RWPE2 (cell line): ENCODE measurements at places on chromosomes 5 and 9.

DNA sequence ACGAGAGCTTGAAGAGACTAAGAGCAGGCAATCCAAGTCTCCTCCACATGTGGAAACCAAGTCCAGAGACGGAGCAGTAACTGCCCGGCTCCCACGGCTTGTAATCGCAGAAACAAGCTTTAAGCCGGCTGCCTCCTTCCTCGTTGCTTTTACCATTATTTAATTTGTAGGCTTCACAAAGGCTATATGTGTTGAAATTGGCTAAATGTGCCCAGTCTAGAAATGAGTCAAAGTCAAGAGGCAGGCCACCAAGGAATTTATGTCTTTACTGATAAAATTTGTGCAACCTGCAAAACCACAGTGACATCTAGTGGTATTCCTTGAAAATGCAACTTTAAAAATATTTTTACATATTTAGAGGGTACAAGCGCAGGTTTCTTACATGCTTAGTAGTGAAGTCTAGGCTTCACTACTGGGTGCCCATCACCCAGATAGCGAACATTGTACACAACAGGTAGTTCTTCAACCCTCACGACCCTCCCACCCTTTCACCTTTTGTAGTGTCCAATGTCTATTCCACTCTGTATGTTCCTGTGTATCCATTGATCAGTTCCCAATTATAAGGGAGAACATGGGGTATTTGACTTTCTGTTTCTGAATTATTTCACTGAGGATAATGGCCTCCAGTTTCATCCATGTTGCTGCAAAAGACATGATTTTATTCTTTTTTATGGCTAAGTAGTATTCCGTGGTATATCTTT lies 33.5 kb upstream of the EBF1 start:
- no peak for DNase-seq

DNA sequence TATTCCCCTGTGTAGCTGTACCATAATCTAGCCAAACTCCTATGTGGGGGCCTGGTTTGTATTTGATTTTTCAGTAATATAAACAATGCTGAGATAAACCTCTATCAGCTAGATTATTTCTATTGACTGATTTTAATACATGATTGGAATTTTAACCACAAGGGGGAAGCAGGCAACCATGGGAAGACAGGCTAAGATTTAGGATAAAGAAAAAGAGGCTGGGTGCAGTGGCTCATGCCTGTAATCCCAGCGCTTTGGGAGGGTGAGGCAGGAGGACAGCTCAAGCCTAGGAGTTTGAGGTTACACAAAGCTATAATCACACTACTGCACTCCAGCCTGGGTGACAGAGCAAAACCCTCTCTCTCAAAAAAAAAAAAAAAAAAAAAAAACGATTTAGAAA lies 18.1 kb upstream of the GPX3 start:
- no peak for DNase-seq

GRCh38 chr5:140588311-140589070 lies 23.9 kb downstream of the SLC35A4 start:
- no peak for DNase-seq

DNA sequence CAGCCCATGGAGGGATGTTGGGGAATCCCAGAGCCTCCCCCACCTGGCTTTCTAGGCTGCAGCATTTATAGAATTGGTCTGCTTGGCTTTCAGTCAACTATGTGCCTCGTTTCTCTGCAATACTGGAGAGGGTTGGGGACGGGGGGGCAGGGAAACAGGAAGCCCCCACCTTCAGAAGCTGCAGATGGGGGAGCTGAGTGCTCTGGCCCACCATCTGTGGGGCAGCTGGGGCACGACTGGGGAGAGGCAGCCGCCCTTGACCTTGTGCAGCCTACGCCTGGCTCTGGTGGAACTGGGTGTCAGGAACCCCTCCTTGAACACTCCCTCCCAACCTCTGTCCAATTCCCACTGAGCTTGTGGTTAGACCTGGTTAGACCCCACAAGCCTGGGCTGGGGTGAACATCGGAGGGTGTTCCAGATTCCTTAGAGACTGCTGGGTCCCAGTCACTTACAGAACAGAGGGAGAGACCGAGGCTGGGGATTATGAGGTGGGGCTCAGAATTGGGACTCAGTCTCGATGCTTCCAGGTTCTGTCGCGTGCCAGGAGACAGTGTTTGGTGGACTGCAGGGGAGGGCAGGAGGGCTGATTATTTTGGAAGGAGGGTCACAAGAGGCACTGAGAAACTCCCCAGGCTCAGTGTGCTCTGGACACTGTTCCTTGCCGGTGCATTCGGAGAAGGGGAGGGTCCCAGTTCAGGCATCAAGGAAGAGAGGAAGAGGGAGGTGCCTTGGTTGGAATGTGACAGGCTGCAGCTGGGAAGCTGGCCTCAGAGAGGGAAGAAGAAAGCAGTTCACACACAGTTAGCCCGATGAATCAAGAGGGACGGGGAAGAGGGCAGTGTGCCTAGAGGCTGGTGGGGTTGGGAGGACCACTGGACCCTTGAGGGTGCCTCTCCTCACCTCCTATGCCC lies 25.6 kb downstream of the COL27A1 start:
- DNase-seq: no peak

DNA sequence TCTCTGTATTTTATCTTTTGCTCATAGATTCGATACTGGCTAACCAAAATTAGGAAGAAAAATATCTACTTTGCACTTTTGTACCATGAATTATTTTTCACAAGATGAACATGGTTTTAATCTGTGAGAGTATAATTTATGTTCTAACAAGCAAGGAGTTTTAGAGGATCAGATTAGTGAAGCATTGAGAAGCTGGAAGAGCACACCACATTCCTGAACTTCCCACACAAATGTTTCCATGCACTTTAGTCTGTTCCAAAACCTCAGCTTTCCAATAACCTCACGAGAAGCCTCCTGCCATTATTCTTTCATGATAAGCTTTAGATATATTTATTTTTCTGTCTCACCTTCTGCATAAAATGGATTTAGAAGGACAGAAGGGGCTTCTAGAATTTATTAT lies 98.7 kb upstream of the MPDZ start:
- DNase-seq: no peak

DNA sequence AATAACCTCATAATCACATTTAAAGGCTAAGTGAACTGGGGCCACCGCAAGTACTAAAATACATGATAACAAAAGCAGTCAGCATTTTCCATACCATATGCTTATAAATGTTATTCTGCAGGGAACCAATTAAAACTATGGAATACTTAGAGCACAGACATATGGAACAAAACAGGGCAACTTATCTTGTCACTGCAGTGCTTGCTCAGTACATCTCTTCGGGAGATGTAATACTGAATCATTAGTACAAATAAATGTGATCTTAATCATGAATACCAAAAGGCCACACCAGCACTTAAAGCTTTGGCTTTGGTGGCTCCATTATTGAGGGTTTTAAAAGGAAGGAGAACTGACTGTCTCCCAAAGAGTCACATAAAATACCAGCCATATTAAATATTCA lies 32.1 kb downstream of the PRUNE2 start:
- no peak for DNase-seq

- no peak for DNase-seq
Observed at GRCh38 chr5:78387468-78388153, 27.2 kb downstream of the SCAMP1 start.

DNA sequence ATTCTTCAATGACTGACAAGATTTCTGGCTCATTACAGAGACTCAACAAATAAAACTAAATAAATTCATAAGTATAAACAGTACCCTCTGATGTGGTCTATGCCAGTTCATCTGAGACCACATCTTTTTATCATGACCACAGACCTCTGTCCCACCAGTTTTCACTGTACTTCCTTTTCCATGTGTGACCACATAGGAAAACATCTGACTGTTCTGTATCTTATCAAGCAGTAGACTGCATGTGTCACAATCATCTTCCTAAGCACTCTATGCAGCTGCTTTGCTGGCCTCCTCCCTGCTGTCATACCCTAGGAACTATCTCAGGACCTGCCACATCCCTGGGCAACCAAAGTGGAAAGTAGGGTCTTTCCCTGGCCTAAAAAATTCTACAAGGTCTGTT lies 205.0 kb upstream of the ZNF462 start:
- no peak for DNase-seq

DNA sequence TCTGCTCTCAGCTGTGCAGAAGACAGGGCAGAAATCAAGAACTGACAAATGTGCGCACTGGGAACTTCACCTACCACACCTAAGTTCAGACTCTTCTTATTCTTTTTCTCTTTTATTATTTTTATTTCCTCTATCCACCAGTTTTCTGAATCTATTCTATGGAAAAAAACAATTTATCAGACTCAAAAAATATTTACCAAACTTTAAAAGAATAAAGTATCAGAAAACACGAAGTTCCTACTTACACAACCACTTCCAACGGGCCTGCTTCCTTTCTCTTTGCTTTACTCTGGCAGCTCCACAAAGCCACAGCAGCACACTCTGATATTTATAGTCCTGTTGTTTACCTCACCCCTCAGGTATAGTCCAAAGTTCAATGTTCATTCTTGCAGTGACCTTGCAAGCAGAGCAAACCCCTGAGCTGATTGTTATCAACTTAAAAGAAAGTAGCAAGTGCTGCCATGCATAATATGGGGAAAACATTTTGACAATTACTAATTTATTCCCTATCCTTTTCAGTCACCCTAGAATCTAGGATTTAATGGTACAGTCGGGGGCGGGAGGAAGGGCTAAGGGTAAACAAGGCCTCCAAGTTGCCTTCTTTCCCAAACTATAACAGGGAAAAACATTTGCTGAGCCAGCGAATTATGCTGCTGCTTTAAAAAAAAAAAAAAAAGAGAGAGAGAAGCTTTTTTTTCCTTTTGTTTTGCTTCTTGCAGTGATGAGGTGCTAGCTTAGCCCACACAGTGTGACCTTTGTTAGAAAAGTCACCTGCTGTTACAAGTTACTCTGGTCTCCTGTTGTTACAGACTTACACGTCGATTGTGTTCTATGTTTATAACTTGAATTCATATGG lies at the start of gene SELENOP:
Gene SELENOP, minus strand, starts transcription at position 302 of the 856 bp plus-strand sequence. CDS start 3,539 bp downstream, outside the sequence.
- no peak for DNase-seq

- DNase-seq: peak; percentile 88
Observed at GRCh38 chr9:128339761-128340690, at the start of gene SLC27A4. Gene SLC27A4 (plus strand): TSS chr9:128340527. CDS start chr9:128343133, 2,606 bp downstream.

GRCh38 chr5:178336889-178337288 lies 104.3 kb upstream of the PHYKPL start:
- DNase-seq: peak; percentile 60

- DNase-seq: no peak
Observed at GRCh38 chr5:140109018-140109758, 4.7 kb upstream of the PURA start.

DNA sequence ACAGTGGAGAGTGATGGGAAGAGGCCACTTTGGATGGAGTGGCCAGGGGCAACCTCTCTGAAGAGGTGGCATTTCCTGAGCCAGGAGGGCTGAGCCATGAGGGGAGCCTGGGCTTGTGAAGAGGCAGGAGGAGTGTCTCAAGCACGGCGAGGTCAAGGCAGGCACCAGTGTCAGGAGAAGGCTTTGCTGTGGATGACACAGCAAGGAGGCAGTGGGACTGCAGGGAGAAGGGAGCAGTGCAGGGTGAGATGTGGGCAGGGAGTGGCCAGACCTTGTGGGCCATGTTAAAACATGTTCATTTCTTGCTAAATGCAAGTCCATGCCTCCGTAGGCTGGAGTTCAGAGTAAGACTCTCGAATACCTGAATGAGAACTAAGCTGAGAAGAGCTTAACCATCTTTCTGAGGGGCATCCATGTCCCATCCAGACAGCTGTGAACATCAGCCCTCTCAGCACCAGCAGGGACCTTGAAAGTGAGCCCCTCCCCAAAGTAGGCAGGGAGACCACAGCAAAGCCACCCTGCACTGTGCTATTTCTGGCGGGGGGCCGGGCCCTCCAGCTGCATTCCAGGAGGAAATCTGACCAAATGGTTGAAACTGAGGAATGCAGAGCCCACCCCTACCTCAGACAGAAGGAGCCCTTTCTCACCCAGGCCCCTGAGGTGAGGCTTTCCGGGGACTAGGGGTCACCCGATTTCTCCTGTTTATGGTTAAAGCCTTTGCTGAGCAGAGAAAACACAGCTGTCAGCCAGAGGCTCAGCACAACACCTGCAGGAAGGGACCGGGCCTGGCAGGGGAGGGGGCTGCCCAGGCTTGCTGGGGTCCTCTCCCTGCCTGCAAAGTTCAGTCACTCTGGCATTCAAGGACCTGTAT lies 16.1 kb upstream of the ARSI start:
- DNase-seq: peak; percentile 90

- DNase-seq: no peak
Observed at GRCh38 chr5:163562071-163562470, 56.7 kb downstream of the MAT2B start.

- DNase-seq: no peak
Observed at GRCh38 chr9:117028103-117028858, 341.2 kb downstream of the TRIM32 start.

- no peak for DNase-seq
Observed at GRCh38 chr5:127609011-127609410, 39.9 kb upstream of the CTXN3 start.

DNA sequence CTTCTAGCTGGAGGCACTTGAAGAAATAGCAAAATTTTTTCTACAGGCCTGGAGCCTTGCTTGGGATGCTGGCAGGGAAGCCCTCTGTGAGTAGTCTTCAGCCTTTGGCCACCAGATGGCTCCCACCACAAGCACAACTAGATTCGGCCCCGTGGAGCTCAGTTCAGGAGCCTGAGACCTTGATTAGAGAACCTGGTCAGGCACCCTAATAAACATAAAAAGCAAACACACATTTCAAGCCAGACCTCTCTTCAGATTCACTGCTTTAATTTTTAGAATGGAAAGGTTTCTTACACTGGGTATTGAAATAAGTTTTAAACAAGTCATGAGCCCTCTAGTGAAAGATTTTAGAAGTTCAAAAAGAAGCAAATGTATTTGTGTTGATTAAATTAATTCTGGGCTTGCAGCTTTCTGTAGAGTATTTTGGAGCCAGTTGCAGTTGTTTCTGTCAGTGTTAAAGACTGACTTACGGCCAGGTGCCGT lies 41.4 kb downstream of the GLRX start:
- DNase-seq: no peak

DNA sequence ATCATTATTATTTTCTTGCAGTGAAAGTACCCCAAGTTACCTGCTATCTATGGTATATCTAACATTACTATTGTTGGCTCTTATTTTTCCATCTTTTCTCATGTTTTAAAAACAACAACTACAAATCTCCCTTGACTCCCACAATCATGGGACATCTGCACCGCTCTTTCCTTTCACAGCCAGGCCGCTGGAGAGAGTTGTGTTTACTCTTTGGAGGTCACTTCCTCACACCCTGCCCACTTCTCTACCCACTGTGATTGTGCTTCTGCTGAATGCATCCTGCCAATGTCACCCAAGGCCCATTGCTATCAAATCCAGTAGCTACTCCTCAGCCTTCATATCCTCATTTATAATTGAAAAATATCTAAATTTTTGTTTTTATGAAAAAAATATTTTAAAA lies 29.7 kb downstream of the SLC28A3 start:
- DNase-seq: no peak

GRCh38 chr5:132375957-132376356 lies 6.4 kb downstream of the SLC22A5 start:
- DNase-seq: no peak

GRCh38 chr5:128403333-128403732 lies 134.7 kb downstream of the FBN2 start:
- DNase-seq: no peak

- DNase-seq: no peak
Observed at GRCh38 chr5:57298985-57299491, 125.2 kb downstream of the GPBP1 start.

GRCh38 chr9:125999504-125999881 lies 252.3 kb downstream of the PBX3 start:
- DNase-seq: no peak
